ENCODE measurements at places on chromosomes 4 and X.

DNA sequence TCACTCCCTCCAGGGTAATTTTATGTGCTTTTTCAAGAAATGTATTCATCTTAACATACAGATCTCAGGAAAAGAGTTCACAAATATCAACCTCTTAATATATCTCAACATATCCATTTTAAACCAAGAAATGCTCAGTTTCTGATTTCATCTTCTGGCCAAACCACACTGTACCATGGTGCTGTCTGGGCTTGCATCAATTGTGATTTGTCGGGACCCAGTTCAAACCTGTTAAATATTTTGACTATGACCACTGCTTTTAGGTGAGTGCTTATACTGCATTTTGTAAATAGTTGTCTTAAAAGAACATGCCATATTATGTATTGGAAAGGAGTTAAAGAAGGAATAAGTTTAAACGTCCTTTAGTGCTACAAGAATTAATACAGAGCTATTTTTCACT lies 352.1 kb downstream of the SPOCK3 start:
- no peak for DNase-seq

DNA sequence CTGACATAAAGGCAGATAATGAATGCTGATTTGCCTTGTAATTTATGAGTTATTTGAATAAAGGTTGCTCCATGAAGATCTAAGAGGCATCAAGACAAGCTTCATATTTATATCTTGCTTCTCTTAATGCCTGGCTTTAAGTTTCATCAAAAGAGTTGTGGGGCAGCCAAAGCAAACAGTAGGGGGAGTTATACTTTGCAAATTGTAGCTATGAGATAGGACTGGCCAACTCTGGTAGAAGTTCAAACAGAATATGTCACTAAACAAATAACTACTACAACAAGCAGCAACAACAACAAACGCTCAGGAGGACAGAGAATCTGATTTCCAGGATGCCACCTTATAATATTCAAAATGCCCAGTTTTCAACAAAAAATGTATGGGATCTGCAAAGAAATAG lies 69.1 kb upstream of the PLAC1 start:
- DNase-seq = peak; percentile 81

DNA sequence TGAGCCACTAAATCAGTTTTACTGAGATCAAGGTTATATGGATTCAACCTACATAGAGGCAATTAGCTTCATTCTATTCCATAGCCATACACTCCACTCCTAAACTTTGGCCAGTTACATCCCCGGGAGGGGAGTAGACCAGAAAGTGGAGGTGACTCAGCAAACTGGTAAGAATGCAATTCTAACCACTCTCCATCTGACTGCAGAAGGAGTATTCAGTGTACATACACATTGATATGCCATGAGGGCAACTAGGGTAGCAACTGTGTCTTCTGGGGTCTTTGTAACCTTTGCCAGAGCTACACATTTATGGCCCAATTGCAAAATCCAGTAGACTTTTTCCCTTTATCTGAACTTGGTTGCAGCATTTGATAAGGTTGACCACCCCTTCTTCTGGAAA lies 7.6 kb downstream of the SLC25A43 start:
- DNase-seq = no peak

- no peak for DNase-seq
Measured at GRCh38 chrX:108419401-108419800, 18.8 kb downstream of the COL4A6 start.

GRCh38 chr4:169184236-169184635 lies 86.5 kb downstream of the SH3RF1 start:
- DNase-seq = no peak

- no peak for DNase-seq
Measured at GRCh38 chrX:10133980-10134676, 22.6 kb upstream of the CLCN4 start.

GRCh38 chrX:154738011-154738738 lies 12.7 kb downstream of the GAB3 start:
- DNase-seq = peak; percentile 8

DNA sequence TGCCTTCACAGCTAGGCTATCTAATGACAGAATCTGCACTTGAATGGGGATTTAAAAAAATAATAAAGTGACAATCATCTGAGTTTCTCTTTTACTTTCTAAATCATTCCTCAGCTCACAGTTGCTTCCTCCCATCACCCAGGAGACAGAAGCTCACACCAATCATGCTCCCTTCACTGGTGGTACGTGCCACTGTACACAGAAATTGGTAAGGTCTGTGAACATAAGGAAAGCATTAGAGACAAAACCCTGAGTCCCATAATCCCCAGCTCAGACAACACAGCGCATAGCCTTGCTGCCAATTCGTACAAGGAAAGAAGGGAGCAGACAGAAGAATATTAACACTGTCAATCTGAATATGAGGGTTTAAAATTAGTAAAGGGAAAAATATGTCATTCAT lies 133.1 kb downstream of the IDS start:
- no peak for DNase-seq

GRCh38 chr4:145436114-145436513 lies 45.5 kb upstream of the SMAD1 start:
- DNase-seq = no peak

GRCh38 chr4:136909626-136910025 lies 622.7 kb downstream of the PCDH18 start:
- DNase-seq = peak; percentile 10

DNA sequence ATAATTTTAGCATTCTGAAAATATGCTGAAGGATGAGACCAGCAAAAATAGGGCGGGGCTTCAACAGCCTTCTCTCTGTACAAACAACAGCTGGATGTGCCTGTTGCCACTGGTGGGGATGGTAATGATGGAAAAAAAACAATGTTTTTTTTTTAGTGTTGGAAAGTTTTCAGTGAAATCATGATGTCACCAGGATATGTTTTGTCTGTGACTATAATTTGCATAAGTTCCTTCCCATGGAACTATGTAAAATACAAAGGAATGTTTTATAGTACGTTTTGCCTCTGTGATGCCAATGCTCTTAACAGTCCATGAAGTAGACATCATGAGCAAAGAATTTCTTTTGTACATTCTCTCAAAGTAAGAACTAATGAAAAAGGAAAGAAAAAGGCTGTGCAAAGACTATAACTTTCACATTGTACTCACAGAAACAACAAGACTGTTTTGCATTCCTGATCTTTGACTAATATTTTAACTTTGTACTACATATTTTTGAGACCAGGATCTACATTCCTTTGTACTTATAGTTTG lies 589.7 kb downstream of the SPRY1 start:
- no peak for DNase-seq

DNA sequence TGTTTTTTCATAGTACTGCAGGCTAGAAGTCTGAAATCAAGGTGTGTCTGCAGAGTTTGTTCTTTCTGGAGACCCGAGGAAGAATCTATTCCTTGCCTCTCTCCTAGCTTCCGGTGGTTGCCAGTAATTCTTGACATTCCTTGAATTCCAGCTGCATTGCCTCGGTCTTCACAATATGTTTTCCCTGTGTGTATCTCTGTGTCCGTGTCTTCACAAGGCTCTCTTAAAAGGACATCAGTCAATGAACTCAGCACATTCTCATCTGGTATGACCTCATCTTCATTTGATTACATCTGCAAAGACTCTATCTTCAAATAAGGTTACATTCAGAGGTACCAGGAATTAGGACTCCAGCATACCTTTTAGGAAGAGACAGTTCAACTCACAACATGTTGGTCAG lies 163.4 kb downstream of the BANK1 start:
- DNase-seq = peak; percentile 2

GRCh38 chr4:52157641-52158316 lies 106.7 kb downstream of the SPATA18 start:
- no peak for DNase-seq

- no peak for DNase-seq
Measured at GRCh38 chr4:150127757-150128156, 49.5 kb downstream of the DCLK2 start.

- DNase-seq = peak; percentile 75
Measured at GRCh38 chr4:122827879-122828601, 1.4 kb downstream of the FGF2 start.

- no peak for DNase-seq
Measured at GRCh38 chrX:100924375-100924774, 4.3 kb downstream of the XKRX start.
